ENCODE measurements at places on chromosomes 6 and 20. TPM values are rescaled to one million over a fixed set of nuclear protein-coding genes. Genes with fewer than 3 reads are reported as not detected.

DNA sequence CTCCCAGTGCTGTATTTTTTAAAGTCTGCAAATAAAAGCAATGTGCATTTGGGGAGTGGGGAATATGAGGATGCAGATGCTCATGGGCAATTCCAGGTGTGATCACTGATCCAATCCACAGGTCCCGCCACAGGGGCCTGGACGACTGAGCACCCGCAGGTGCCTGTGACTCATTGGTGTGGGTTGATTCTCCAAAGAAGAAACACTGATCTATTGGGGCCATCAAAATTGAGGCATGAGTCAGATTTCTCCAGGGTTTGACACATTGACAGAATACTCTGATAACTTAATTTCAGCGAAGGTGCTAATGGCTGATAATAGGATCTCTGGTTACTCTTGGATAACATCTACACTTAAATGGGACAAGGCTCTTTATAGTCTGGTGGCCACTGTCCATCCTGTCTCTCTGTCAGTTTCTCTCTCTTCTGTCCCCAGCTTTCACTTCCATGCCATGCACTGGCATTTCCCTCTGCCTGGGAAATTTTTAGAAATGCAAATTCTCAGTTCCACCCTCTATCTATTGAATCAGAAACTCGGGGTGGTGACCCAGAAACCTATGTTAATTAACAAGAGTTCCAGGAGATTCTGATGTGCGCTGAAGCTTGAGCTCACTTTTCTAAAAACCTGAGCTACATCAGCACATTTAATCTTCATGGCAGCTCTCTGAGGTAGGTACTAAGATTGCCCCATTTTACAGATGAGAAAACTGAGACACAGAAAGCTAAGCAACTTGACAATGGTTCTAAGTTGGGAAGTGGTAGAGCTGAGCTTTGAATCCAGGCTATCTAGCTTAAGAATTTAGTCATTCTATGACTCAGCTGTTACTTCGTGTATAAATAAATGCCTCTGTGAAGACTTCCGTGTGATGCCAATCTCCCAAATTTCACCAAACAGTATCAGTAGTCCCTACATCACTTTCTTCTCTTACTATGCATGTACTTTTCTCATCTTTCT, 10.2 kb upstream of the RCAN2 start:
- DNase-seq = no peak

GRCh38 chr6:128597004-128597403, 76.6 kb upstream of the PTPRK start:
- no peak for DNase-seq

- DNase-seq = no peak
Measured at GRCh38 chr6:133407320-133408100, 166.4 kb downstream of the EYA4 start.

The CENPW gene
- 4.0 TPM for total RNA-seq
